ENCODE measurements at places on chromosomes 5 and 9.

- DNase-seq: no peak
These were observed 11.8 kb upstream of the LNPEP start for GRCh38 chr5:96924016-96924443.

DNA sequence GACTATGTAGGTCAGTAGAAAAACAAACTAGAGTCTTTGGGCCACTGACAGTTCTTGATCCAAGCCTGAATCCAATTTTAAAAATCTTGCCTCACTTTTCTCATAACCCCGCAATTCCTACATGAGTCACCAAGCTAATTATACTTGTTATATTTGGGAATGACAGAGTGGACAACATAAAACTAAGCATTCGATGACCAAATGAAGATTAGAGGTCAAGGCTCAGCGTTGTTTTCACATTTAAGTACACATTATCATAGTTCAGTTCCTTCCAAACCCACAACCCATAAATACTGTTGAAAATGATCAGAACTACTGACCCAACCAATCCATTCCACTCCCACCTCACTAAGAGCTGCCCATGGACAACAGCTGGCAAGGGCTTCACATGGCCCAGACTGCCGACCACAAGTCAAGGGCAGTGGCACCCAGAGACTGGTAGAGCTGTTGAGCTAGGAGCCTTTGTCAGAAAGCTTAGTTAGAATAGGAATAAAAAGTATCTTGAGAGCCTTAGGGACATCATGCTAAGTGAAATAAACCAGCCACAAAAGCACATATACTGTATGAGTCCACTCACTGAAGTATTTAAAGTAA lies 64.2 kb downstream of the MYO10 start:
- no peak for DNase-seq

- no peak for DNase-seq
These were observed 63.8 kb downstream of the FNBP1 start for GRCh38 chr9:129979071-129979745.

- DNase-seq: no peak
These were observed 240.5 kb upstream of the TUT7 start for GRCh38 chr9:86594724-86595123.

- no peak for DNase-seq
These were observed 106.7 kb upstream of the SH3GL2 start for GRCh38 chr9:17472126-17472525.

DNA sequence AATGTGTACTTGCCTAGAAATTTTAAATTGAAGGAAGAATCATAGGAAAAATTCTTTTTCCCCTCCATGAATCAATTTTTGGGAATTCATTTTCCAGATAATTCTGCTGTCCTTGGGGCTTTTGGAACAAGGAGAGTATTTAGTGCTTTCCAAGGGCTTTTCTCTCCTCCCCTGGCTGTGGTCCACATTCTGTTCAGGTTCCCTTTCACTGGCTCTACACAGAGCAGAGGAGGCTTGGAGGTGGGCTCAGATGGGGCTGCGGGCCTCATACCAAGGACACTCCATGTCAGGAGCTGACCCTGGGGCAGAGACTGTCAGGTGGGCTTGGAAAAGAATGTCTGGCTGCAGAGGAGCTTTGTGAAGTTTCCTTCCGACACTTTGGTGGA lies 128.1 kb downstream of the GADD45G start:
- no peak for DNase-seq

GRCh38 chr9:1917396-1917935 lies 97.7 kb upstream of the SMARCA2 start:
- DNase-seq: no peak

GRCh38 chr9:134054891-134055811 lies 12.7 kb downstream of the BRD3 start:
- DNase-seq: no peak

GRCh38 chr5:159322180-159322579 lies 8.1 kb downstream of the IL12B start:
- DNase-seq: no peak

DNA sequence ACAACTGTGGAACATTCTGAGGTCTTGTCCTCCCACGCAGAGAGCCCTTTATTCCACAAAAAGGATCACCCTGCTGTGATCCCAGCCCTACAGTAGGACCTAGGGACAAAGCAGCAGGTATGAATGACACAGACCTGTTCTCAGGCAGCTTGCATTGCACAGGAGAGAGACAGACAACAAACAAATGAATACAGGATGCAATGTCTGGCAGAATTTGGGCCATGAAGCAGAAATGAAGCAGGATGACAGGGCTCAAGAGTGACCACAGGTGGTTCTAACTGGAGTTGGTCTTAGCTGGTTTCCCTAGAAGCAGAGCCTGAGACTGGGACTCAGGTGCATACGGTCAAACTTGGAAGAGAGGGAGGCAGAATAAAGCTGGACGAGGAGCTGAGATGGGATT lies 388.8 kb downstream of the CDK5RAP2 start:
- DNase-seq: no peak

GRCh38 chr5:139457653-139458306 lies 4.8 kb downstream of the ECSCR start:
- DNase-seq: no peak

DNA sequence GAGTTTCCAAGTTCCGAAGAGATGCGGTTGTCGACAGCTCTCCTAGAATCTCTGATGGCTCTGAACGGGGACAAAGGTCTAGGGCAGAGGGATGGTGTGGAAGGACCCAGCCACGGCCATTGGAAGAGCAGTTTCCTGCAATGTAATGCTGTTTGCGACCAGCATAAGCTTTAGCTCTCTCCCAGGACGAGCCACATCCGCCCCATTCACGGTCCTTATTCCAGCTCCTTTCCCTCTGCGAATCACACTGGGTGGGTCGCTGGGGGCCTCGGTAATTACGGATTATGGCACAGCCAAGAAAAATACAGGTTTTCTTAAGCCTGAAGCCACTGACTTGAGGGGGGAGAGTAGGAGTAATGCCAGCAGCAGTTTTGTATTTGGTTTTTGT lies 22.7 kb downstream of the ANXA2R start:
- DNase-seq: no peak

- DNase-seq: no peak
These were observed 23.6 kb upstream of the SLC6A3 start for GRCh38 chr5:1468629-1469527.

DNA sequence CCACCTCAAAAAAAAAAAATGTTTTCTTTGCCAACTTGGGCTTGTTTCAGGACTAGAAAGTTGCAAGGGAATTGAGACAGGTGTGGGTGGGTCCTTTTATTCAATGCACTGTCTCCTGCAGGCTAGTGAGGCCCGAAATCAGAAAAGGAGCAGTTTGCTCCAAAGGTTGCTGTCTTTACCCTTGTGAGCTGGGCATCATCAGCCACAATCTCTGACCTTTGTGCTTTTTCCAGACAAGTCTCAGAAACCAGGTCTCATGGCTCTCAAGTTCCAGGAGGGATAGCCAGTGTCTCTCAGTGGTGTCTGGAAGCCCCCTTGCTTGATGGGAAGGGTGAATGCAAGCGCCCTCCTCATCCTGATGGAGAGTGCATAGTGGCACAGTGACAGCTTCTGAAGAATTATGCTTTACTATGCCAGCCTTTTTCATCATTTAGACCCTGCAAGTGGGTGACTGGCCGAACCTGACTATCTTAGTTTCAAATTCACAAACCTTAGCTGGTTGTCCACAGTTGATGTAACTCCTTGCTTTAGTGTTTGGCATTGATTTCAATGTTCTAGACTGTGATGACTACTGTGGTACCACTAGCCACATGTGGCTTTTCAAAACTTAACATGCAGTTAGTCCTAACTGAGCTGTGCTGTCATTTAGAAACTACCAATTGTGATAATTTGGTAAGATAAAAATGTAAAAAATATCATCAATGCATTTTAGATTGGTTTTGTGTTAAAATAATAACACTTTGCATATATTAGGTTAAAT lies 468.6 kb downstream of the GADD45G start:
- DNase-seq: no peak

GRCh38 chr5:76021936-76022584 lies 61.1 kb upstream of the SV2C start:
- DNase-seq: no peak

GRCh38 chr5:62369039-62369438 lies 34.7 kb downstream of the DIMT1 start:
- DNase-seq: no peak

GRCh38 chr9:121637713-121638220 lies 13.7 kb upstream of the DAB2IP start:
- DNase-seq: peak; percentile 84

DNA sequence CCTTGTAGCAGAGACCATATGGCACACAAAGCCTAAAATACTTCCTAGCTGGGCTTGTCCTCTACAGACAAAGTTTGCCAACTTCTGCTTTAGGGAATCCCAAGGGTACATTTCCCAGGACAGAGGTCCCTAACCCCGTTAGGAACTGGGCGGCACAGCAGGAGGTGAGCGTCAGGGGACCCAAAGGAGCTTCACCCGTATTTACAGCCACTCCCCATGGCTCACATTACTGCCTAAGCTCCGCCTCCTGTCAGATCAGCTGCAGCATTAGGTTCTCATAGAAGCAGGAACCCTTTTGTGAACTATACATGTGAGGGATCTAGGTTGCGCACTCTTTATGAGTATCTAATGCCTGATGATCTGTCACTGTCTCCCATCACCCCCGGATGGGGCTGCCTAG lies 88.5 kb upstream of the TRPM3 start:
- no peak for DNase-seq

GRCh38 chr5:21574961-21575360 lies 1278.2 kb downstream of the CDH12 start:
- no peak for DNase-seq

GRCh38 chr9:124769549-124770358 lies 1.4 kb downstream of the NR6A1 start:
- no peak for DNase-seq

DNA sequence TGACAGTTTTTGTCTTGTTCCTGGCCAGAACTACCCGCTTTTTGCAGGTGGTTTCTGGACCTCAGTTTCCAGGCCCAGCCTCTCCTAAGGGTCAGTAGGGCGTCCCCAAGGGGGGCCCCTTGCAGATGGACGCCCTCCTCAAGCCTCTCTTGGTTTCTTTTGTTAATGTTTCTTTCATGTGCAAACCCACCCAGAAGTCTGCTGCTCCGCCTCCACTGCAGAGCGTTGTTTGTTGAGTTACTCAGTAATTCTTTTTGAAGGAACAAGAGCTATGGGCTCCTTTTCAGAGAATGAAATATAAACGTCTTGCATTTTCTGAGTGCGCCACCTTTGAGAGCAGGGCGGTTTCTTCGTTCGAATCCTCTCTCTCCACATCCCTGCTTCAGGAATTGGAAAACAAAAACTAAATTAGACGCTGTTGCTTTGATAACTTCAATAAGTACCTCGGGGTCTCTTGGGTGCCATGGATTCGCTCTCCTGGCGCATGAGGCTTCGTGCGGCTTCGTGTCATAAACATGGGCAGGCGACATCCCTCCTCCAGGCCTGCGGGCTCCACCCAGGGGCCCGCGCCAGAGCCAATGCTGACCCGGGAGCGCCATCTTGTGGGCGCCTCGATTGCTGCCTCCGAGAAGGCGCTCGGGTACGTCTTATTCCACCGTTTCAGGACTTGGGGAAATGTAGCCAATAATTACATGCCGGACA lies 38.3 kb upstream of the CKMT2 start:
- peak; percentile 33 for DNase-seq

GRCh38 chr5:103033696-103034095 lies 86.2 kb downstream of the GIN1 start:
- no peak for DNase-seq

- no peak for DNase-seq
These were observed 333.7 kb downstream of the CWC27 start for GRCh38 chr5:65102371-65102975.

DNA sequence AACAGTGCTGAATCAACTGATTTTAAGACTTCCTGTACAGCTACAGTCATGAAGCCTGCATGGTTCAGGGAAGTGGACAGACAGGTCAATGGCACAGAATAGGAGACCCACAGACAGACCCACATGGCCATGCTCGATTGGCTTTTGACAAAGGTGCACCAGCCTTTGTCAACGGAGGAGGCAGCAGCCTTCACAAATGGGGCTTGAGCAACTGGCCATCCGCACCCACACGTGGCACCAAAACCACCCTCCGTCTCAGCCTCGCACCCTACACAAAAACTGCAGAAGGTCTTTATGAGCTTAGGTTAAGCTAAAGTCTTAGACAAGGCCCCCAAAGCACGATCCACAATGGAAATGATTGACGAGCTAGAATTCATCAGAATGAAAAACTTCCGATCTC lies 59.5 kb upstream of the UBAC1 start:
- no peak for DNase-seq

- no peak for DNase-seq
These were observed 11.0 kb upstream of the GNPDA1 start for GRCh38 chr5:142023836-142024235.

- DNase-seq: peak; percentile 42
These were observed 45.9 kb upstream of the PJA2 start for GRCh38 chr5:109455598-109456096.

- no peak for DNase-seq
These were observed 223.1 kb downstream of the TRIM32 start for GRCh38 chr9:116910201-116910600.
